ENCODE measurements at places on chromosomes 12 and 14.
A peak's percentile ranks its signal among the peaks of the same experiment; 100 is the strongest.

- DNase-seq, result no peak
Observed at GRCh38 chr12:3203713-3204112, 126.5 kb downstream of the TSPAN9 start.

GRCh38 chr14:42877716-42878115, 1271.0 kb downstream of the LRFN5 start:
- no peak for DNase-seq

- no peak for DNase-seq
Observed at GRCh38 chr14:88562532-88562830, 356 bp upstream of the ZC3H14 start.

GRCh38 chr14:56036353-56036752, 81.9 kb upstream of the PELI2 start:
- DNase-seq, result no peak

DNA sequence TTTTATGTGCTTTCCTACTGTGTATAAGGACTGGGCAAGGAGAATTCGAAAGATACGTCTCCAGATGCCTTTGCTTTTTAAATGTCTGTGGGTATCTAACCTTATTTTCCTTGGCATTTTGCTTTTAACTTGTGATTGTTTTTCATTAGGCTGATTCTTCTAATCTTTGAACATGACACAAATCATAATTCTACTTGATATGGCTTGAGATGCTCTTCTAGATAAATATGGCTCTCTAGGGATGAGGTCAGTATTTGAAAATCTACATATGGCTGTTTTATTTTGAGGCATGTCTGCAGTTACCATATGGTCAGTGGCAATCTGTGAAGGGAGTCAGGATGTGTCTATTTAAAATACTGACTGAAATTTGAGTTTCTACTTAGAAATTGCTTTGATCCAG, 139.2 kb downstream of the SLC2A13 start:
- no peak for DNase-seq

DNA sequence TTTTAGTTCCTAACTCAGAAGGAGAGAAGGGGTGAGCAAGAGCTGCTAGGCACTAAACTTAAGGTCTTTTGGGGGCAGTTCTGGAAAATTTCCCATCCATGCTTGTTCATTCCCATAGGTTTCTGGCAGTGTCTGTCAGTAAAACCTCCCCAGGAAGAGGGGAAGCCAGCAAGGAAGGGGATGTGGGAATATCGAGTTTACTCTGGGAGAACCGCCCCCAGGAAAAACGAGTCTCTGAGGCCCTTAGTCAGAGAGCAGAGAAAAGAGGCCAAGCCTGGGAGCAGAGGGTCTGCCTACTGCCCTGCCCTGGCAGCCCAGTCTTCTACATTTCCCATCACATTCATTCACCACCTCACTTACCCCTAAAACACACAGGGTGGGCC, 55.9 kb downstream of the TMCC3 start:
- no peak for DNase-seq

DNA sequence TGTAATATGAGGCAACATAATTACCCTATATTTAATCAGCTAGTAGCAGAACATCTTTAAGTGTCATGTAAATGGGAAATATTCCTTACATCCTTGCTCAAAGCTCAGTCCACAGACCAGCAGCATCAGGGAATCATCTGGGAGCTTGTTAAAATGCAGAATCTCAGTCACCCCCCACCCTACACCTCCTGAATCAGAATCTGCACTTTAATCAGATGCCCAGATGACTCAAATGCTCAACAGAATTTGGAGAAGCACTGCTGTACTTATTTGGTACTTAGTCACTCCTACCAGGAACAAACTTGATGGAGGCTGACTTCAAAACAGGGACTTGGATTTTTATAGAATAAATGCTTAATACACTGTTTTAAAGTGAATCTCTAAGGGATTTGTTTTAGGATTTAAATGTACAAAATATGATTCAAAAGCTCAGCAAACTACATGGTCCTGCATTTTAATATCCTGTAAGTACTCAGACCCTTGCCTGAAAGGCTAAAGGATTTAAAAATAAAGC, 96.5 kb downstream of the ARMH4 start:
- DNase-seq, result no peak

GRCh38 chr12:93571365-93571924, 1.0 kb upstream of the SOCS2 start:
- DNase-seq, result peak; percentile 42
